ENCODE measurements at places on chromosomes 5 and 9.

- DNase-seq, result no peak
Observed at GRCh38 chr9:4933177-4933576, 51.9 kb upstream of the JAK2 start.

DNA sequence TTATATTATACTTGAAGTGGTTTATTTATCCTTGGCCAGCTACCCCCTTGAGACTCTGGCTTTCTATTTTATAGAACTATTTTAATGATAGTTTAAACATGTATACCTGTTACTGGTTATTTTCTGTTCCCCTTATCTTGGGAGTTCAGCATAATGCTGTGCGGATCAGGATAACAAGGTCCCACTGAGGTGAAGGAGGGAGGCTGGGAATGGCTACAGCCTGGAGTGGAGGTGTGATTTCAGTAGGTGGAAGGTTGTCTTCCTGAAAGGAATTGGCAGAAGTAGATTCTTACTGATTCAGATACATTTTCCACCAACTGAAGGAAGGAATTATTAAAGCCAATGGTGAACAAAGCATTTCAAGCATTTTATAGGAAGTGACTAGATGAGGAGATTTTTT is 38.9 kb downstream of the PAM start:
- no peak for DNase-seq

DNA sequence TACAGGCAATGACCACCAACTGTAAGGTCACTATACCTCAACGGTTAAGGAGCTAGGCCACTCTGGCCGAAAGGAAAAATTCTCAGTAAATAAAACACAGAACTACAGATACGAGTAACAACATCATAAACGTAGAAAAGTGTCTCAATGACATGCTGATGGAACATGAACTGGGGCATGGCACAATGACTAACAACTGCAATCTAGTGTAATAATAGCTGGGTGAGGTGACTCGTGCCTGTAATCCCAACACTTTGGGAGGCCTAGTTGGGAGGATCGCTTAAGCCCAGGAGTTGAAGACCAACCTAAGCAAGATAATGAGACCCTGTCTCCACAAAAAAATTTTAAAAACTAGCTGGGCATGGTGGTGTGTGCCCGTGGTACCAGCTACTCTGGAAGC is 9.8 kb upstream of the RAPGEF6 start:
- DNase-seq, result no peak

GRCh38 chr5:43049236-43049635 is 9.1 kb upstream of the ANXA2R start:
- DNase-seq, result no peak

DNA sequence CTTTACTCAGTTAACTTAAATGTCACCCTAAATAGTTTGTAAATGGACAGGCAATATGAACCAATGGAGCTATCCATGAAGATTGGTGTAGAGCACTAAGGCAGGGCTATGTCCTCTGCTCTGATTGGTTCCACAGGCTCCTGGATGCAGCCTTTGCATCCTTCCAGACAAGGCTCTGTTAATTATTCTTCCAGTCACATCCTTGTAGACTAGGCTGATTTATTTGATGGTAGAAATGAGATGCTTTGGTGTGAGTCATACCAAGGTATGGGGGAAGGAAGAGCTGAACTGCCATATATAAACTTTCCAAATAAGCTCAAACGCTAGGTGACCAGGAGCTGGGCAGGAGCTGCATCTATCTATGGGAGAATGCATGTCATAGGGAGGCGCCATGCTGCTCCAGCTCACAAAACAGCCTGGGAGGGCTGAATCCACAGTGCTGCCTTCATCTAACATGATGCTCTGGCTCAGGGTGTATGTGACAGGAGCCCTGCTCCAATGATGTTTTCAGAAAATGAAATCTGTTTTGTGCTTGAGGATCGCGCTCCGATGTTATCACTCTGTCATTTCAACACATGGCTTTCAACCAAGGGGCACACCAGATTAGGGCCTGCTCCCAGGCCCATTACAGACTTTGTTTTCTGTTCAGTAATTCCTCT is 818.0 kb upstream of the ZNF608 start:
- DNase-seq, result no peak

- no peak for DNase-seq
Observed at GRCh38 chr9:33285502-33285901, 4.8 kb upstream of the NFX1 start.

DNA sequence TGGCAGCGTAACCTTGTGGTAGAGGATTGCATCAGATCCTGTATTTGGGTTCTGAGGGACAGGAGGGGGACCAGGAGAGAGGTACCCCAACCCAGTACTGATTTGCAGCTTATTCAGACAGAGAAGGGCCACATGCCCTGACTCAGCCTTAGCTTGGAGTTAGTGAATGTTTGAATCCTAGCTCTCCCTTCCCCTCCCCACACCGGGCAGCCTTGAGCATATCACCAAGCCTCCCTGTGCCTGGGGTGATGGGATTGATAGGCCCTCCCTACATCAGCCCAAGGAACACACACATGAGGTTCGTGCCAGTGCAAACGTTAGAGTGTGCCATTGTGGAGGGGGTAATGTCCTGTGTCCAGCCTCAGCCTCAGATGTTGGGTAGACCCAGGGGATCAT is 71.9 kb downstream of the AMBP start:
- no peak for DNase-seq

GRCh38 chr5:98771382-98772109 is 1.9 kb upstream of the RGMB start:
- DNase-seq, result peak; percentile 41

- DNase-seq, result no peak
Observed at GRCh38 chr9:134868751-134869553, 11.7 kb upstream of the FCN2 start.

DNA sequence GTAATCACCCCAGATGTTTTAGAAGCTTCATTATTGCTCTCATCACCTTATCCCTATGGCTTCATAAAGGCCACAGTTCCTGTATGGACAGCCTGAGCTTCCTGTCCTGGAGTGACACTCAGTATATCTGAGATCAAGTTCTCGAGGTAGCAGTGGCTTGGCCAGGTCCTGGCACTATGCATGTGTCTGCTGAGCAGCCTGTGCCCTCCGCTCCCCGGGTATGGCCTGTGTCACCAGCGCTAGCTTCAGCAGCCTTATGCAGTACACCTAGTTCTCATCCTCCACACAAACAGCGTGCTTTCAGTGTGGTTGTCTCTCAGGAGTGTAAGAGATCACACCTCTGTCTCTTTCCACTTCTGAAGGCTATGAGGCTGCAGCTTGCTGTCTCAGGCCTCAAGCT is 514.7 kb downstream of the DIRAS2 start:
- DNase-seq, result no peak

GRCh38 chr9:72704688-72705375 is 183.4 kb downstream of the TMC1 start:
- no peak for DNase-seq

DNA sequence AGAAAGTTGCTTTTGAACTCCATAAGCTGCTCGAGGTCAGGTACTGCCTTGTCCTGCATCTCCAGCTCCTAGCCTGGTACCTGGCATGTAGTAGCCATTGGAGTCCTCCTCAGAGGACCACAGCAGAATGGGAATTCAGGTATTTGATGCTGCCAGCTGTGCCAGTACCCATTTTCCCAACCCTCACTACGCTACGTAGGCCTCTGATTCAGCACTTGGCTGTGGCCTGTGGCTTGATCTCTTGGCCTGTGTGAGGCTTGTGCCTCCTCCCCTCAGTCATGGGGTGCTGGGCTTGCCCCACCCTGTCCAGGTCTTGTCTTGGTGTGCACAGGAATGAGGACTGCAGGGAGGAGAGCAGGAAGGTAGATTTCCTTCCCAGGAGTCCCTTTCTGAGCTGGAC is 11.8 kb downstream of the OTULIN start:
- DNase-seq, result no peak

GRCh38 chr9:97903177-97903576 is 19.1 kb downstream of the TRMO start:
- no peak for DNase-seq

DNA sequence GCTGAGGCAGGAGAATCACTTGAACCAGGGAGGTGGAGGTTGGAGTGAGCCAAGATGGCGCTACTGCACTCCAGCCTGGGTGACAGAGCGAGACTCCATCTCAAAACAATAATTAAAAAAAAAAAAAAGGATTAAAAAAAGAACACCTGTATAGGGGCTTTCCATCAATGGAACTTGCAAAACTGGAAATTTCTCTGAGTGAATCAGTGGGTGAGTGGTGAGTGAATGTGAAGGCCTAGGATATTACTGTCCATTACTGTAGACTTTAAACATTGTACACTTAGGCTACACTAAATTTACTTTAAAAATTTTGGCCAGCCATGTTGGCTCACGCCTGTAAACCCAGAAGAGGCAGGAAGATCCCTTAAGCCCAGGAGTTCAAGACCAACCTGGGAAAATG is 5.7 kb upstream of the RARS1 start:
- DNase-seq, result no peak

GRCh38 chr5:646396-647201 is 34.5 kb downstream of the CEP72 start:
- no peak for DNase-seq

DNA sequence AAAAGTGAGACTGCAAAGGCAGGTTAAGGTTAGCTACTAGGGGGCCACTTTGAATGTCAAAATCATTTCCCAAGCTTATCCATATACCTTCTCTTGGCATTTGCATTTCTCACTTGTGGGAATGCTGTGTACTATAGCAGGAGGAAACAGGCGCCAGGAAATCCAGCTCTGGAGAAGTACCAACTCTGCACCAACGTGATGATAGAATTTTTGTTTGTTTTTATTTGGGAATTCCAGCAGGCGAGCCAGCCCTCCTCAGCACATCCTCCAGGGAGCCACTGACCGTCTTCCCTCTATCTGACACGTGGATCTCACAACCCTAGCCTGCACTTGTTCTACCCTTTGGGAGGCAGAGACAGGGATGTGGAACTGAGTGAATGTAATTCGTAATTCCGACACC is 318.0 kb downstream of the ACTL7B start:
- DNase-seq, result no peak

GRCh38 chr5:16493261-16493660 is 27.7 kb upstream of the ZNF622 start:
- no peak for DNase-seq

DNA sequence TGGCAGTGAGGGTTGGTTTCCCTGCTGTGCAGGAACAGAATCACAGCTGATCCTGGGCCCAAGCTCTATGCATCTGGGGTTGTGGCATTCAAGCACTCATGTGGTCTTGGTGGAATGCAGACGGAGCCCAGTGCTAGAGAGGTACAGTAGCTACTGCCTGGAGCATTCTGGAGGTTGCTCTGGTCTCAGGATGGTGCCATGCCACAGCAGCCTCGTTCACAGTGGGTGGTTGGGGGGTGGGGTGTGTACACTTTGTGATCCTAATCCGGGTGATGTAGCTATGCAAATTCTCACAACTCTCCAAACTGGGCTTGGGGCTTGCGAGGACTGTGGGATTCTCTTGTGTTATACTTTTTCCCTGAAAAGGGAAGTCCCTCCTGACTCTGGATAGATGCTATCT is 45.2 kb downstream of the FGD3 start:
- peak; percentile 13 for DNase-seq

- peak; percentile 69 for DNase-seq
Observed at GRCh38 chr5:95620870-95621838, 1.3 kb downstream of the GPR150 start.

DNA sequence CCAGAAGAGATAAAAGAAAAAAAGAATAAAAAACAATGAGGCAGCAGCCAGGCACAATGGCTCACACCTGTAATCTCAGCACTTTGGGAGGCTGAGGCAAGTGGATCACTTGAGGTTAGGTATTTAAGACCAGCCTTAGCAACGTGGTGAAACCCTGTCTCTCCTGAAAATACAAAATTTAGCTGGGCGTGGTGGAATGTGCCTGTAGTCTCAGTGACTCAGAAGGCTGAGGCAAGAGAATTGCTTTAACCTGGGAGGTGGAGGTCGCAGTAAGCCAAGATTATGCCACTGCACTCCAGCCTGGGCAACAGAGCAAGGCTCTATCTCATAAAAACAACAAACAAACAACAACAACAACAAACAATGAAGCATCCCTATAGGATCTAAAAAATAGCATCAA is 121.5 kb downstream of the HMHB1 start:
- DNase-seq, result no peak

GRCh38 chr5:32325062-32325461 is 12.3 kb upstream of the MTMR12 start:
- no peak for DNase-seq

DNA sequence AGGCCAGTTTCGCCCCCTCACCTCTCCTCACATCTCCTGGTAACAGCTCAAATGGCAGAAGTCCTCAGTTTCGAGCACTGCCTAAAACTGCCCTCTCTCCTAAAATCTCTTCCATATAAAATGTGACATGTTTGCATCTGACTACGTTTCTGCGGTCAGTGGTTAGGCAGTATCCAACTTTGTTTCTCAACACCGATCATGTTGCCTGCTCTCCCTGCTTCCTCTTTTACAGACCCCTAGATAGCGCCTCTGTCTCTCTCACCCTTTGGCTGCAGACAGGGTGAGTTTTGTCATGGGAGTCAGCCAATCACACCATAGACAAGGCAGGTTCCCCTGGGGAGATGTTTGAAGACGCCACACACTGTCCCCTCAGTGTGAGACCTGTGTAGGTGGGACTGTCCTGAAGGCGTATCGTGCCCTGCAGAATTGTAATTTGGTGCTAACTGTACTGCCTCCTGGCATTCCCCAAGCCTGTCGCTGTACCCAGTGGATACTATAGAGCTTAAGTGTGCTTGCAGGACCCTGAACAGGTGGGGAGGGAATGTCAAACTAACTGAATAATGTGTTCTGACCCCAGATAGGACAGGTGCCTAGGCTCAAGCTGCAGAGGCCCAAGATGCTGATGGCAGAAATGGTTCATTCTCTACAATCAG is 1.1 kb downstream of the HEXB start:
- DNase-seq, result peak; percentile 25

GRCh38 chr9:136861874-136862457 is 4.1 kb downstream of the EDF1 start:
- DNase-seq, result no peak

GRCh38 chr5:150342583-150342982 is 14.9 kb upstream of the TCOF1 start:
- DNase-seq, result no peak

DNA sequence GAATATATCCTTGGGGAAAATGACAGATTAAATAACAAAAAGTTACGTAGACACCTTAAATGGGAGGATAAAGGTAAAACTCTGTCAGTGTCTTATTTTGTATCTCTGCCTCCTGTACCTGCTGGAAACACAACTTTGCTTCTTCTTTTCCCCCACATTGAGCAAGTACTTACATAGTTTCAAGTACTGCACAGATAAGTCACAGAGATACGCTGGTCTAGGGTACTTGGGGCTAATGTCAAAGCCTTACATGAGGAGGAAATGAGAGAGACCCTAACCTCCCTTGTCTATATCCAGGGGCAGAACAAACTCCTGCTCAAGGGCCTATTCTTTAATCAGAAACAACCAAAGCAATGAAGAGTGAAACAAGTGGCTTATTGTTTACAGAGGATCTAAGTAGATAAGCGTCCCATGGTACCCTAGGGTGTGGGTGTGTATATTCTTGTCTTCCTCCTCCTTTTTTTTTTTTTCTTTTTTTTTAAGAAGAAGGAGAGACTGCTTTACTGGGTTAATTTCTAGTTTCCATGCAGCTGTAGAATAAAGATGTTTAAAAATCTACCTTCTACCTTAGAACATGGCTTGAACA is 43.1 kb downstream of the ELL2 start:
- DNase-seq, result no peak

- no peak for DNase-seq
Observed at GRCh38 chr5:10578293-10578665, 14.4 kb downstream of the ANKRD33B start.

- DNase-seq, result no peak
Observed at GRCh38 chr9:134422301-134423090, 96.2 kb downstream of the RXRA start.

GRCh38 chr5:40985501-40985900 is 76.2 kb downstream of the C7 start:
- no peak for DNase-seq
